Epithelial cell of proximal tubule (primary cell): ENCODE measurements at places on chromosomes 2 and 18.

- no peak for DNase-seq
Measured at GRCh38 chr2:133635131-133635530, 66.9 kb upstream of the NCKAP5 start.

DNA sequence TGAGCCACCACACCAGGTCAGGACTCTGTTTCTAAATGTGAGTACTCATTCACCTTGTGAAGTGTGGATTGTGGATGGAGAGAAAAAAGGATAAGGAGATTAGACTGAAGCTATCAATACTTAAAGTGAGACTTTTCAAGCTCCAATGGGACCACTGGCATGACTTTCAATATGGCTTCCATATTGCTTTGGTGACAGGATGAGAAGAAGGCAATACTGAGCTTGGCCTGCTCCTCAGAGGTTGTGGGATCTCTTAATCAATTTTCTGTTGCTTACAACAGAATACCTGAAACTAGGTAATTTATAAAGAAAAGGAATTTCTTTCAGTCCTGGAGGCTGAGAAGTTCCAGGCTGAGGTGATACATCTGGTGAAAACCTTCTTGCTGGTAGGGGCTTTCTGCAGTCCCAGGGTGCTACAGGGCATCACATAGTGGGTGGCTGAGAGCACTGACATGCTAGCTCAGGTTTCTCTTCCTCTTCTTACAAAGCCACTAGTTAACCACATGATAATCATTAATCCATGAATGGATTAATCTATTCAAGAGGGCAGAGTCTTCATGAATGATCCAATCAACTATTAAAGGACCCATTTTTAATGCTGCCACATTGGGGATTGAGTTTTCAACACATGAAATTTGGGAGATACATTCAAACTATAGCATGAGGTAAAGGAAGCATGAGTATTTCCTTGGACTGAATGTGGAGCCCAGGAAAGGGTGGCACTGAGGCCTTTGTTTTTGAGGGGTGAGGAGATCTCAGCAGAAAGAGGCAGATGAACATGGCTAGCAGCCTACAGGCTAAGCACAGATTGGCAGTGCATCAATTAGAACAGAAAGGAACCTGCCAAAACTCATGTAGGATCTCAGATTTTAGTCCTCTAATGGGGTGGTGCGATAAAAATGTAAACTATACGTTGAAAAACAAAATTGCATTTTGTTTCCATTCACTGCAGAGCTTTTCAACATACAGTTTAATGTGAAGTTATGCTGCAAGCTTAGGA, 274.5 kb downstream of the PIK3C3 start:
- peak; percentile 37 for DNase-seq

GRCh38 chr18:26655525-26656430, 107.4 kb upstream of the KCTD1 start:
- DNase-seq = no peak

DNA sequence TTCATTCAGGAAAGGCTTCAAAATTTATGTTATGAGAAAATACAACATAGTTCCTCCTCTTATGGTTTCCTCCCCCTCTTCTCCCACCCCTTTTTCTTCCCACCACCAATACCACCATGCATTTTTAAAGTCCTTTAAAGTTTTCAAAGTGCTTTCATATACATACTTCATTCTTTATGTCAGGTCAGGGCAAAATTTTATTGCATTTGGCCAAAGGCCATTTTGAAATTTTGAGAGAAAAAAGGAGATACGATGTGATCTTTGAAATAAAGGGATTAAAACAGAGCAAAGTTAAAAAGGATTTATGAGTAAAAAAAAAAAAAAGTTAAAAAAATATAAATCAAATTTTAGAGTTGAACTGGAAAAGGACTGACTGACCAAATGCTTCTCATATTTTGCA, 792.5 kb upstream of the FANCL start:
- DNase-seq = no peak

GRCh38 chr2:141906678-141907077, 224.1 kb downstream of the LRP1B start:
- no peak for DNase-seq

GRCh38 chr18:9173770-9174233, 37.2 kb downstream of the ANKRD12 start:
- DNase-seq = no peak

DNA sequence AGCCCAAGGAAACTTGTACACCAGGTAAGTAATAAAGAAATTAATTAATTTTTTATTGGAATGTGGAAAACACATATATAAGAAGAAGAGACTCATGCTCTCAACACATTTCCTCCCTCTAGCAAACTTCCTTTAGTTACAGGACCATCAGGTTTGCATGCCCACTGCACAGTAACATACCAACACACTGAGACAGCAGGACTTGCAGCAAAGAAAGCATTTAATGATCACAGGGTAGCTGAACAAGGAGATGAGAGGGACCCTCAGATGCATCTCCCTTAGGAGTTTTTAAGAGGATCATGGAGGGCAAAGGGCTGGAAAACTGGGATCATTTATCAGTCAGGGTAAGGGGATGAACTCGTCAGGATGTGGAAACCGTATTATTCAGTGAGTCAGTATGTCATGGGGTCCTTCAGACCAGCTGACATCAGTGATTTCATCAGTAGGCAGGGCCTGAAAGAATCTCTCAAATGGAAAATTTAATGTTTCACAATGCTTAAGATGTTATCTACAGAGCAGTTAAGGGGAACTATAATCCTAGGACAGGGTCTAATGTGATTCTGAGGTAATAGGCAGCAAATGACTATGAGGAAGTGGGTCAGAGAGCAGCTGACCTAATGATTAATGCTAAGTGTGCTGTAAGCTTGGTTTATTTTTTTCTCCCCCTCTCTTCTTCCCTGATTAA, 193.8 kb upstream of the RND3 start:
- peak; percentile 99 for DNase-seq

DNA sequence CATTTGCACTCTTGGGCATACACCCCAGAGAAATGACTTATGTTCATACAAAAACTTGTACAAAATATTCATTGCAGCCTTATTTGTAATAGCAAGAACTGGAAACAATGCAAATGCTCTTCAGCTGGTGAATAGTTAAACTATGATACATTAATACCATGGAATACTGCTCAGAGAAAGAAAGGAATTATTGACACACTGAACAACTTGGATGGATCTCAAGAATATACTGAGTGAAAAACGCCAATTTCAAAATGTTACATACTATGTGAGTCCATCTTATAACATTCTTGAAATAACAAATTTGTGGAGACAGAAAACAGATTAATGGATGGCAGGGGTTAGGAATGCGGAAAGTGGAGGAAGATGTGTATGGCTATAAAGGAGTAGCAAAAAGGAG, 17.2 kb downstream of the LNPK start:
- DNase-seq = no peak

DNA sequence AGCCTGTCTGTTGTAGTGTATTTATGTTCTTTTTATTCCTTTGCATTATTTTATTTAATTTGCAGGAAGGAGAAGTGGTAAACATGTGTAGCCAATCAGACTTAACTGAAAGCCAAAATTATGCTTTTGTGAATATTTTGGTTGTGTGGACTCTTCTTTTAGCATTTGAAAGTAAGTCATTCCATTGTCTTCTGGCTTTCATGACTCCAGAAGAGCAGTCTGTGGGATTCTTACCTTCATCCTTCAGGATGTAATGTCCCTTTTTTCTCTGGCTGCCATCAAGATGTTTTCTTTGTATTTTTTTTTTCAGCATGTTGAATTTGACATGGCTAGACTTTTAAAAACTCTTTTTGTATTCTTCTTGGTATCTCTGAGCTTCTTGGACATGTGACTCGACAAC, 895.2 kb upstream of the ZEB2 start:
- DNase-seq = no peak

- no peak for DNase-seq
Measured at GRCh38 chr18:79797518-79798345, at the start of gene KCNG2. Gene KCNG2 (plus strand): TSS chr18:79797938. CDS start chr18:79863668, 65,730 bp downstream.

DNA sequence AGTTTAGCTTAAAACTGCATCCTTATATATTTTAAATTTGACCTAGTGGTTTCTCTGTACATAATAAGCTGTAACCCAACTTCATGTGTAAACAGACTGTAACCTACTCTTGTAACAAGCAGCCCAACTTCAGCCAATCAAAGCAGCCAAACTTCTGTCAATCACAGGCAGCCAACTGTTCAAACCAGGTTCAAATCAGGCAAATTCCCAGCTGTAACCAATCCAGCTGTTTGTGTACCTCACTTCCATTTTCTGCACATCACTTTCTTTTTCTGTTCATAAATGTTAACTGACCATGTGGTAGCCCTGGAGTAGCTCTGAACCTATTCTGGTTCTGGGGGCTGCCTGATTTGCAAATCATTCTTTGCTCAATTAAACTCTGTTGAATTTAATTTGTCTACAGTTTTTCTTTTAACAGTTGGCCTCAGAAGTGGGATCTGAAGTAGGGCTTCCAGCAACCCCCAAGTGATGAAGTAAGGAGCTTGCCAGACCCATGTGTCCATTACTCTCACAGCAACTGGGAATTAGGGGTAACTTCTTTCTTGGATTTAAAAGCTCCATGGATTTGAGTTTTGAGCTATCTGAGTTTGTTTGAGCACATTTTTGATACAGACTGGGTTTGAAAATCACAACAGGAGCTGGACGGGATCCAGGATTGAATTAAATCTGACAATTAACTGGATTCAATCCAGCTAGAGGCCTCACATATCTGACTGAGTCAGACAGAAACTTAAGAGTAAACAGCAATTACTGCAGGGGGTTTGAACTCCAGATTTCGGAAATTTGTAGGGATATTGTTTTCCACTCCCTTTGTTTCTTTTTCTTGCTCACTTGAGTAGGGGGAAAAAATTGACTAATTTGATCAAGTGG, 1569.7 kb upstream of the SLC39A10 start:
- DNase-seq = no peak

- DNase-seq = no peak
Measured at GRCh38 chr18:60018618-60019462, 119.0 kb downstream of the PMAIP1 start.
